Right lobe of liver (tissue), 6 donors: ENCODE measurements at places on chromosomes 3 and 15. TPM values are rescaled to one million over a fixed set of nuclear protein-coding genes. Genes with fewer than 3 reads are reported as not detected.

Gene IL1RAP
- total RNA-seq, result 44.6 TPM

Gene FAM174B
- 11.9 TPM for total RNA-seq

Gene GHSR
- total RNA-seq, result not detected

GRCh38 chr15:52699457-52699856, 20.3 kb upstream of the ATOSA start:
- DNase-seq, result no peak
